ENCODE measurements at places on chromosomes 4 and X.

DNA sequence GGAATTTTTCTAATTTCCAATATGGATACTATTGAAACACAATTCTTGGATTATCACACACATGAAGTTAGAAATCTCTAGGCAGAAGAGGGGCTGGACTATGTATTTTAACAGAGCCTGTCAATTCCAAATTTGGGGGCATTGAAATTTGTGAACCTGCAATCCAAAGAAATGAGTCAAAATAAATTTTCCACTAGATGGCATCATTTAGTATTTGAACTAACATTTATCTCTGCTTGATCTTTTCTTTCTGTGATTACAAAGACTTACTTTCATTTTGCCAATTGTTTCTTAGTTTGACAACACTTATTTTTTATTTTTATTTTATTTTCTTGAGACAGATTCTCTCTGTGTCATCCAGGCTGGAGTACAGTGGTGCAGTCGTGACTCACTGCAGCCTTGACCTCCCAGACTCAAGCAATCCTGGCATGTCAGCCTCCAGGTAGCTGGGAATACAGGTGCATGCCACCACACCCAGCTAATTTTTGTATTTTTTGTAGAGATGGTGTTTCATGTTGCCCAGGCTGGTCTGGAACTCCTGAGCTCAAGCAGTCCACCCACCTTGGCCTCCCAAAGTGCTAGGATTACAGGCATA lies 2.7 kb upstream of the PYURF start:
- no peak for DNase-seq

DNA sequence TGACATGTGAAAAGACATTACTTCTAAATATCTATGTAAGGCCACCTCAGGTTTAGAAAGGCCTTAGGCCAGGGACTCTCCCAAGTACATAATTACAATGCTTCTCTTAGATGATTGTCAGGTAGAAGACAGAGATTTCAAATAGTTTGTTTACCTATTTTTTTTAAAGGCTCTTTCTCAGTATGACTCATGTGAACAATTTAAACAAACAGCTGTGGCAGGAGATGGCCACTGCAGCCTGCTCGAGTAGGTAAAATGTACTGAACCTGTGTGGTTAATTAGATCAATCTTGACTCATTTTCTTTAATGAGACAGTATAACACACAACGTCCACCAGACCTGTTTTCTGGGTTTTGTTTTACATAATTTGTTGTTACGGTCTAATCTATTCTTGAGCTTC lies 50.2 kb downstream of the LEF1 start:
- DNase-seq = no peak

DNA sequence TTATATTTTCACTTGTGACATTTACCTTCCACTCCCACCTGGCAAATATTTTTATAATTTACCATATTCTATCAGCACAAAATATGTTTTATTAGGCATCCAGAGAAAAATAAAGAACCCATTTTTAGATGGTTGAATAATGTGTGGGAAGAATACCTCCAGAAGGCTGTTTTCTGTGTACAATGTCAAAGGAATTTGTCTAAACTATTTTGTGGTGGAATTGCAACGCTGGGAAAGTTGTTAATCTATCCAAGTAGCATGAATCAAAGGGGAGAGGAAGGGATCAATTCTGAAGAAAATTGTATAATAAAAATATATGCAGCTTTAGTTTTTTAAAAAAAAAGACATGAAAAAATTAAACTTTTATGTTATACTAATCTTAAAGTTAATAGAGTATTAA lies 706.5 kb downstream of the FSTL5 start:
- no peak for DNase-seq

- no peak for DNase-seq
Observed at GRCh38 chrX:10254739-10255138, 98.0 kb downstream of the CLCN4 start.

DNA sequence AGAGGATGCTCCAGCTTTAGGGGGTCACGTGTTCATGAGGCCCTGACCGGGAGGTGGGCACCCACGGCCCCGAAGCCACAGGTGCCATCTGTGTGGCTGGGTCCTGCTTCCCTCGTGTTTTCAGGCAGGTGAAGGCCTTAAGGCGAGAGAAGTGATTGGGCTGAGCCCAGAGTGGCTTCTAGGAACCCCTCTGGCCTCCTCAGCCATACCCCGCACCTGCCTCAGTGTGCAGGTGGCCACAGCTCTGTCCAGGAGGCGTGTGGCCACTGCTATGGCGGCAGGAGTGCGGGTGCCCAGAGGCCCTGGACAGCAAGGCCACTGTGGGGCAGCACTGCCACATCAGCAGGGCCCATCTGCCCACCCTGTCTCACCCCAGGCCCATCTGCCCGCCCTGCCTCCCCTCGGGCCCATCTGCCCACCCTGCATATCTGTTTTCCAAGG lies 25.0 kb downstream of the NKX1-1 start:
- no peak for DNase-seq

DNA sequence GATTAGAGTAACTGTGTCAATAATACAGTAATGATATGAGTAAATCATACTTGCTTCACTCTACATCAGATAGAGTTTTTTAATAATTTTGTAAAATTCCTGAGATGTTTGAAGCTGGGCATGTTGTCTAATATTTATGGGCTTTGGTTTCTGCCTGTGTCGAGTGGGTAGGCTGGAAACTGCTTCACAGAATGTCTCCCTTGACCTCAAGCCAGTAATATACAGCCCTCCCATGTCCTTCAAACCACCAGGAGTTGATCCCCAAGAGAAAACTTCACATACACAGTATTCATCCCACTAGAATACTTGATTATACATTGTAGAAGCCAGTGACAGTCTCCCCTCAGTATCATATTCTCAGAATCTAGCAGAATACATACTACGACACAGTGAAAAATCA lies 284.8 kb upstream of the TENM3 start:
- no peak for DNase-seq

DNA sequence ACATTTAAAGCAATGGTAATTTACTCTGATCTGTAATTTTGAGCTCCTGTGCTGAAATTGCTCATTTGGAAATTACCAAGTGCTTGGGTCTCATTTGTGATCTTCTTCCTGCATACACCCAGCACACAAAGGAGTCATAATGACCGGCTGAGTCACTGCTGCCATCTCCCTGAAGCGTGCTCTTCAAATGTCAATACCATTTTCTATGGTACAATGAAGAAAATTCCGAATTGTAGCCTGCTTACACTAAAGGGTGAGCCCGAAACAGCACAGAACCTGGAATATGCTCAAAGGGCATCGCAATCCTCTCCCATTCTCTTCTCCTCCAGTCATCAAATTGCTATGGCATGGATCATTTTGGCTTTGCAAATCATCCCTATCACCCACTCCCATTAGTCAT lies 140.5 kb downstream of the GRIA3 start:
- no peak for DNase-seq

DNA sequence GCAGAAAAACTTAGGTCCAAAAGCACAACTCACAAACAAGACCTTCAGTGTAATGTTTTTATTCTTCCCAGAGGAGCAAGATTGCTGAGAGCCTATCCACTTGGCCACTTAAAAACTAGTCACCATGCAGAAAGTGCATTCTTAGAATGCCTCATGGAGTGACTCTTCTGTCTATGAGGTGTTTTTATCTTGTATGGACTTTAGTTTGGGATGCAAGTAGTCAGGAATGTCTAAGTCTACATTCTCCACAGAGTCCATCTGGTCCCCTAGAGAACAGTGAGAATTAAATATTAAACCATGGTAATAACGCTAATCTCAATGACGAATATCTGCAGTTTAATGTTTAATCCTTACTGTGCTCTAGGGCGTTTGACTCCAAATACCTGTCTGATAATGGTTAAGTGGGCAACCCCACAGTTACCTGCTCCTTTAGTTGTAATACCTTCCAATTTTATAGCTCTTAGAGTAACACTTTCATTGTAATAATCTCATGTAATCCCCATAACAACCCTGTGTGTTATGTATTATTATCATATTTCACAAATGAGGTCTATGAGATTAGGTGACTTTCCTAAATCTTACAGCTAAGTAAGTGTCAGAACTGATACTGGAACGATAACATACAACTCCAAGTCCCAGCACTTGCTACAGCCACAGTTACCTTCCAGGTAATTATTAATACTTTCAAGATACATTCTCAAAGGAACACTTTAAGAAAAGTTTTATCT lies 235.6 kb upstream of the JADE1 start:
- no peak for DNase-seq

DNA sequence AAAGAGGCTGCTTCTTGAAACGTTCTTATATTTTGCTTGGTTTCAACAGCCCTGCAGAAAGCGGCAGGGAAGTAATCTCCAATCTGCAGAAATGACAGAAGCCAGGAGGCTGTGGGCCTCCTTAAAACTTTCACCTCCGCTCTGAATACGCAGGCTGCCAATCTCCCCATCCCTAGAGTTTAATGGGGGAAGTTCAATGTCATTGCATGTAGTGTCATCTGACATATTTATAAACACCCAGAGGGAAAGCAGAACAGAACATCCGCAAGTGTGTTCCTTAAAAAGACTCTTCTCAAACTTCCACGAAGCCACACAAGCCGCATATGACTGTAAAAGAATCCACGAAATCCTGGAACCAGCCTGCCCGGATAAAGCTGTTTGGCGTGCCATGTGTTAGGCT lies 148.8 kb upstream of the TBL1X start:
- peak; percentile 26 for DNase-seq

DNA sequence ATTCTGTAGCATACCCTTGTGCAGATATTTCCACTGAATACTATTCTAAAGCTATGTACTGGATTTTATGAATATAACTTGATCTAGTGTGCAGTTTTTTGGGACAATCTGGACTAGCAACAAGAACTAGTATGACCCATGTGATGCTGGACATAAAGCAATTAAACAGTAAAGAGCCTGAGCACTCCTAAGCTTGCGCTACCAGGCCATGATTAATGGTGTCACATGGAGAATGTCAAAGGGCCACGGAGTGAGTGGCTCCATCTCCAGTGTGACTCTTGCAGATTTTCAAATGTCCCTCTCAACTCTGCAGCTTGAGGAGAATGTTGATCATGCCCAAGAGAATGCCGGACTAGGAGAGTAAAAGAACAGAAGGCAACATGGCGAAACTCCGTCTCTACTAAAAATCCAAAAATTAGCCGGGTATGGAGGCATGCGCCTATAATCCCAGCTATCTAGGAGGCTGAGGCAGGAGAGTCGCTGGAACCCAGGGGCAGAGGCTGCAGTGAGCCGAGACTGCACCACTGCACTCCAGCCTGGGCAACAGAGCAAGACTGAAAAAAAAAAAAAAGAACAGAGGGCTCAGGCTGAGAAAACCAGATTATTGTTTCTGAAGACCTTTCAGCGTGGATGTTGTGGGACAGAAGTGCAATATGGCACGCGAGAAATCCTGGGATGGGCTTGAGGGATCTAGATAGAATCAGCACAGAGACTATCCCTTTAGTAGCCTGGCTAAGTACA lies 45.0 kb downstream of the TIGD2 start:
- no peak for DNase-seq

GRCh38 chr4:118076958-118077766 lies 42.9 kb downstream of the NDST3 start:
- DNase-seq = peak; percentile 5

- no peak for DNase-seq
Observed at GRCh38 chr4:25308761-25309160, 3.8 kb upstream of the ZCCHC4 start.

GRCh38 chrX:153886915-153887314 lies 942 bp upstream of the L1CAM start:
- DNase-seq = no peak

- DNase-seq = no peak
Observed at GRCh38 chrX:100208076-100208475, 202.0 kb downstream of the PCDH19 start.

- DNase-seq = peak; percentile 22
Observed at GRCh38 chrX:154123241-154124219, 20.5 kb upstream of the OPN1LW start.

GRCh38 chr4:159268607-159269006 lies 165.7 kb downstream of the RAPGEF2 start:
- DNase-seq = no peak

DNA sequence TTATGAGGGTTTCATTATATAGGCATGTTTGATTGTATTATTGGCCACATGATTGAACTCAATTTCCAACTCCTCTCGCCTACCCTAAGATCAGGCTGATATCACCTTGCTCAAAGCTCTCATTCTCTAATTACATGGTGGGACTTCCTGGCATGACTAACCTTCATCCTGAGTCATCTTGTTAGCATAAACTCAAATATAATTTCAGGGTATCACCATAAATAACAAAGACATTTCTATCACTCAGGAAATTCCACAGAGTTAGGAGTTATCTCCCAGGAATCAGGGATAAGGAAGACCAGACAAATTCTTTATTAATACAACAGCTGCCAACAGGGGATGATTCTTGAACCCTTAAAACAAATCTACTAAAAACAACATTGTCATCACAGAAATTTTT lies 90.7 kb downstream of the NDST3 start:
- DNase-seq = no peak

DNA sequence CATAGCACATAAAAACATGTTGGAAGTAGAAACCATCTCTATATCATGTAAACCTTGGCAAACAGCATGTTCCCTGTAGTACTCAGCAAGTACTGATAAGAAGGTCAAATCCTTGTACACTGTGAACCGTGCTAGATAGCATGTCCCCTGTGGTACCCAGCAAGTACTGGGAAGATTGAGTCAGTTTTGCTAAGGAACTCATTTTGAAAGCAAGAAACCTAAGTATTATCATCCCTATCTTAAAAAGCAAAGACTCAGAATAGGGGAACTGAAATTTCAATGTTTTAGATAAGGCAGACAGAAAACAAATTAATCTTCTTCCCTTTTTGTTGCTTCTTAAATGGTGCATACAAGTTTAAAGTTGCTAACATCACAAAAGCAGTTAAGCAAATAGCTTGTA lies 180.2 kb downstream of the RBM46 start:
- DNase-seq = no peak

- DNase-seq = no peak
Observed at GRCh38 chrX:101550362-101550750, at the start of gene ARMCX1. TSS of gene ARMCX1 (plus strand) at chrX:101550547. CDS start at chrX:101552931, 2,384 bp downstream.

GRCh38 chr4:151718984-151719955 lies 41.5 kb downstream of the GATB start:
- DNase-seq = no peak

- no peak for DNase-seq
Observed at GRCh38 chrX:13110433-13111324, 66.3 kb upstream of the FAM9C start.

DNA sequence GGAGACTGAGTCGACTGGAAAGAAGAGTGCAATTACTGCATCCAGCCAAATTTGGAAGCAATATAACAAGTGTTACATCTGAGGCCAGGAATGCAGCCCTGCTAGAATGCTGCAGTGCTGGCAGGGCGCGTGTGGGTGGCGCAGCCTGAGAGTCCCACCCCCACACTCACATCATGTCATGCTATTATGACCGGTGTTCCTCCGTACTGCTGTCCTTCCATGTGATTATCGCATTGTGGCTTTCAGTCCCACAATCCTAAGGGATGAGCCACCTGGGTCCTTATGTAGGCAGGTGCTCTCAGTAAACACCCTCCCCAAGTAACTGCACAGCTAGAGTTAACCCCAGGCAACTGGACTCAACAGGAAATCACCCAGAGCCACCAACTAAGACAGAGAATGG lies 122.6 kb upstream of the CPEB2 start:
- DNase-seq = no peak

DNA sequence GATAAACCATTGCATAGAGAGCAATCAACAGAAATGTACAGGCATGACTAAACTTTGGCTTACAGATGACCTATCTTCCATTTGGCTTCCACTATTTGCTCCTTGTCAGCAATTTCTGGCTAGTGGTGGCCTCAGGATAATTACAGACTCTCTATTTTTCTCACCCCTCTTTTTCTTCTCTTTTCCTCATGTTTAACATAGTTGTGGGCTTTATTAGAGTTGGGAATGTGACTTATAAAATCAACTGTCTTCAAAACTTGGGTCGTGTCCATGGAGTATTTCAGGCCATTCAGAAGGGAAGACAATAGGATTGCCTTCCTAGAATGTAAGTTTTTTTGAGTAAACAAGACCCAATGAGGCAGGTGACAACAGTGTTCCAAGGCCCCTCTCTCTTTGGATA lies 236.2 kb downstream of the FRAS1 start:
- no peak for DNase-seq
